Activated naive CD8-positive, alpha-beta T cell treated with anti-CD3 and anti-CD28 coated beads, Interleukin-2, amount 50 U/mL, for 16 hours (primary cell): ENCODE measurements at places on chromosomes 3 and 15.

- DNase-seq = no peak
Observed at GRCh38 chr3:30632065-30632464, 25.7 kb downstream of the TGFBR2 start.

GRCh38 chr3:160449636-160450598 is at the start of gene TRIM59:
TRIM59 (minus strand) TSS chr3:160449786; CDS start chr3:160439183, 10,603 bp downstream.
- DNase-seq = peak; percentile 92

DNA sequence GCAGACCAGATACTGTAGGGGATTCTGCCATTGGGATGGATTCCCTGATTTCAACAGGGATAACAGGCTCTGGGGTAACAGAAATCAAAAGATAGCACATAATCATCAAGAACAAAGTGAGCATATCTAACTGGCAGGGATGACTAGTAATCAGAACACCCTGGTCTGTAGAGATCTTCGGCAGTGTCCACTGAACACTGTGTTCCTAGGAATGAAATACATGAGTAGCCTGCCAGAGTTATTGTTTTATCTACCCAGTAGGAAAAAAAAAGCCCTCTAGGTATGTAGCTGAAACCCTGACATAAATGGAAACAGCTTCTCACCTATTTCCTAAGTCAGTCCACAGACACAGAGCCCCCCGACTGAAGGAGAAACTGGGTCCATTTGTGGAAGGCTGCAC is 340.3 kb upstream of the ZNF385D start:
- DNase-seq = no peak

- peak; percentile 36 for DNase-seq
Observed at GRCh38 chr3:138935863-138936740, 10.8 kb downstream of the FOXL2 start.

- DNase-seq = no peak
Observed at GRCh38 chr3:138369151-138369900, 20.9 kb downstream of the MRAS start.

DNA sequence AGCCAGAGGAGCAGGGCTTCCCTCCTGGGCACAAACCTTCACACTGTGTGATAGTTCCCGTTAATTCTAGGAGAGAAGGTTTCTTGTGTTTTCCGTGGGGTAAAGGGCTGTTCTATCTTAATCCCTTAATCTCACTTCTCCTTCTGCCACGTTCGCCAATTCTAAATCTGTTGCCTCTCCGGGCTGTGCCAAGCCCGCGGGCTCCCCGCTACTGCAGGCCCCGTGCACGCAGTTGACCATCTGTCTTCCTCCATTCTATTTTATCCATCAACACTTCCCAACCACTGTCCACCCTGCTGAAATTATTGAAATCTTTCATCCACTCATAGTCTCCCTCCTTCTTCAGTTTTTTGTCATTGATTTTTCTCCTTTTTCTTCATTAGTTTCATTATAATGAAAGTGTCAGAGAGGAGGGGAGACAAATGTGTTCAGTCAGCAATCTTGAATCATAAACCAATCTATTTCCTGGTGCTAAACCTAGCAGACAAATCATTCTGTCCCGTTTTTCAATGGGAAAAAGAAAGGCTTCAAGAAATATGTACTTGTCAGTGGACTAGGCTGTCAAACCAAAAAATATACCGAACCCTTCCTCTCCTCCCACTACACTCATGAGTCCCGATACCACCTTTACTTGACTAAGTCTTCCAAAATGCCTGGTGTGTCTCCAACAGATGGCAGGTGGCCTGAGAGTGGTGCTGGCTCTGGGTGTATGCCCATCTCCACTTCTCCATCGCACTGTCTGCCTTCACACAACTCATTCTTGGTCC is 39.6 kb downstream of the SLCO2A1 start:
- DNase-seq = no peak

DNA sequence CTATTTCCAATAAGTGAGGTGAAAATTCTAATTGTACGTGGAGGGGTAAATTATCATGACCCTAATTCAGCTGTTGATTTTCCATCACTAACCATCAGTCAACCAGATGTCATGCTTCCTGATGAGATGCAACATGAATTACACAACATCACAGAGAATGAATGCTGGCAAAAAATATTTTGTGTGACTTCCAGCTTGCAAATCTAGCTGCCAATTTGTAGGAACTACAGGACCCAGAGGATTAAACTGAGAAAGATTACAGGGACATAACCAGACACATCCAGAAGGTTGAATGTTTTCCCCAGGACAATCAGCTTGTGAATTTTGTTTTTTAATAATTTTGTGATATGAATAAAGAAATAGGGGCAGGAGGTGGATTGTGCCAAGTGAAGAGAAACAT is 349.0 kb upstream of the ATP10A start:
- DNase-seq = no peak

DNA sequence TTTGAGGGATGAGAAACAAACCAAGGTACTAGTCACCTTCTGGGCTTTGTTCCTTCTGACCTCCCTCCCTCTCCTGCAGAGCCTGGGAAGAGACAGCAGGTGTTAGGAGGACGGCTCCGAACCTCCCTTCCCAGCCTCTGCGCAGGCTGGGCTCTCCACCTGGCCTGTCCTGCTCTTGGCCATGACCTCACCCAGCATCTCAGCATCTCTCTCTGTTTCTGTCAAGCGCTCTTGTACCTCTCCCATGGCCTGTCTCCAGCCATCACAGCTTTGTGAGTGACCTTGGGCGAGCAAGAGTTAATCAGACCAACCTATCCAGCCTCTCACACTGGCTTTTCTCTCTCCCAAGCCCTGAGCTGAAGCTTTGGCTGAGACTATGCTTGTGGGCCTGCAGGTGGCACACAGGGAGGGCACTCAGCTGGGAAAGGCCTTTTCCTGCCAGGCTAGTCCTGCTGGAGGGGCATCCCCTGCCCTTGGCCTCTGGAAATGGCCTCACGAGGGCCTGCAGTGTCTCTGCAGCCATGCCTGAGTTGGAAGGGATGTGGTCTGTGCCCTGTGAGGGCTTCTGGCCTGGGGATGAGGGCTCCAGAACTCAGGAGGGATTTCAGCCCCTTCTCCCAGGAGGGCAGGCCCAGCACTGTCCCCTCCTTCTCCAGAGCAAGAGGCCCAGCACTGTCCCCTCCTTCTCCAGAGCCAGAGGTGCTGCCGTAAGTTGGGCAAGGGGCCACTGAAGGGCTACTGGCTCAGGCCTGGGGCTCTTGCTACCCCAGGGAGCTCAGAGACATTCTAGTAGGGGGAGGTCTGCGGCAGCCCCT is 2.1 kb downstream of the CHST13 start:
- DNase-seq = no peak

DNA sequence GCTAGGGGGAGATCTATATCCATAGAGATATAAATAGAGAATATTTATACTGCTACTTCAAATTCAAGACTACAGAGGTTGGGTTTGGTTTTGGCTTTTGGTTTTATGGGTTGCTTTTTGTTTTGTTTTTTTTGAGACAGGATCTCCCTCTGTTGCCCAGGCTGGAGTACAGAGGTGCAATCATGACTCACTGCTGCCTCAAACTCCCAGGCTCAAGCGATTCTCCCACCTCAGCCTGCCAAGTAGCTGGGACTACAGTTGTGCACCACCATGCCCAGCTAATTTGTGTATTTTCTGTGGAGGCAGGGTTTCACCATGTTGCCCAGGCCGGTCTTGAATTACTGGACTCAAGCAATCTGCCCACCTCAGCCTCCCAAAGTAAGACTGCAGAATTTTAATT is 3.9 kb upstream of the UBL7 start:
- DNase-seq = no peak

- DNase-seq = no peak
Observed at GRCh38 chr15:81882504-81882903, 163.3 kb downstream of the MEX3B start.

GRCh38 chr3:147089286-147089685 is 317.1 kb downstream of the ZIC4 start:
- DNase-seq = no peak

DNA sequence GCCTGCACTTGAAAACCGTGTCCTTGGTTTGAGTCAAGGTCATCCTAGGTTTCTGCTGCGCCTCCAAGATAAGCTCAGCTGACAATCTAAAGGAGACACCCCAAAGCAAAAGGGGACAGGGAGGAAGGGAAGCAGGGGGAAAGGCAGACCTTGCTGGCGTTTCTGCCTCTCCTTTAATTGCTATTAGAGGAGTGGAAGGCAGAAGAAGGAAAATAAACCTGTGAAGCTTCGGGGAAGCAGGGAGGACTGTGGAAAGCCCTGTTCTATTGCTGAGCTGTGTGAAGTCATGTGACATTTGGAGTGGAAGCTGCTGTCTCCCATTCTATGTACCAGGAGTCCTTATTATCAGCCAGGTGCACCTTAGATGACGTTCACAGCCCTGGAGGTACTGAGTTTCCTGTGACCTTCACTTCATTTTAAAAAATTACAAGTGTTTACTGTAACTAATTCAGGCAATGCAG is 21.5 kb upstream of the CHD2 start:
- DNase-seq = no peak

DNA sequence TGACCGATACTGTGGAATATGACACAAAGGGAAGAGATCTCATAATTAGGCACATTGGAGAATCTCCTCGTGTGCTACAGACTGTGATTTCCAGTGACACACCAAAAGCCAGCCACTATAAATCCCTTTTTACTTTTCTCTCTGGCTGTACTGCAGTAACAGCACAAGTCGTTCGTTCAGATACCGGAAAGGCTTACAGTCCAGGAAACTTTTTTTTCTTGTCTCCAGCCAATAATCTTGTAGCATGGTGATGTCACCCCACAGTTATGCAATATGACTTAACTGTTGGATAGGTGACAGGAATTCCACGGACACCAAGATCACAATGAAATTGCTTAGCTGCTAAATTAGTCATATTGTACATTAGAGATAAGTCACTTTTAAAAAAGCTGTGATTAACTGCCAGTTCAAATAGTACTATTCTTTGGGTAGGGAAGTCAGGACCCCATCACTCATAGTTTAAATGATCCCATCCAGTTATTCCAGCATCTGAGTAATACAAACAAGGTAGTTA is 36.3 kb upstream of the TSC22D2 start:
- no peak for DNase-seq

DNA sequence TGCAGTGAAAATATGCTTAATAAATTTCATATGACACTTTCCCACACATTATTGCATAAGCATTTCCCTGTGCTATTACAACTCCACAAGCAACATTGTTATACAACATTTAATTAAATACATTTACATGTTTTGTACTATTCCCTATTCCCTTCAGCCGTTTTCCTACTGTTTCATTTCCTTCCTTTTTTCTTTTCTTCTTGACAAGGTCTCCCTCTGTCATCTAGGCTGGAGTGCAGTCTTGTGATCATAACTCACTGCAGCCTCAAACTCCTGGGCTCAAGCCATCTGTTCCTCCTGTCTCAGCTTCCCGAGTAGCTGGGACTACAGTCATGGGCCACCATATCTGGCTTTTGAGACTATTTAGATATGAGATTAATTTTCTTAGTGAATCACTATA is 254.7 kb downstream of the NFKBIZ start:
- no peak for DNase-seq

GRCh38 chr3:159855599-159856346 is 132.9 kb upstream of the IL12A start:
- no peak for DNase-seq

DNA sequence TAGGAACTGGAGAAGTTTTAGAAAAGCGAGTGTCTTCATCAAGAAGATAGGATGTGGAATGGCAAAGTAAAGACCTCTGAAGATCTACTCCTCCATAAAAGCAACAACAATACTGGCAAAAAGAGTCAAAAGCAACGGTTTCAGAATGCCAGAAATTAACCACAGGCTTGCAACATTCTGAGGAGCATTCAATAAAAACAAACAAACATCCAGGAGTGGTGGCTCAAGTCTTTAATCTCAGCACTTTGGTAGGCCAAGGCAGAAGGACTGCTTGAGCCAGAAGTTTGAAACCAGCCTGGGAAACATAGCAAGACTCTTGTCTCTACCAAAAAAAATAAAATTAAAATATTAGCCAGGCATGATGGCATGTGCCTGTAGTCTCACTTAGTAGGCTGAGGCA is 143.2 kb upstream of the HACD2 start:
- DNase-seq = no peak

DNA sequence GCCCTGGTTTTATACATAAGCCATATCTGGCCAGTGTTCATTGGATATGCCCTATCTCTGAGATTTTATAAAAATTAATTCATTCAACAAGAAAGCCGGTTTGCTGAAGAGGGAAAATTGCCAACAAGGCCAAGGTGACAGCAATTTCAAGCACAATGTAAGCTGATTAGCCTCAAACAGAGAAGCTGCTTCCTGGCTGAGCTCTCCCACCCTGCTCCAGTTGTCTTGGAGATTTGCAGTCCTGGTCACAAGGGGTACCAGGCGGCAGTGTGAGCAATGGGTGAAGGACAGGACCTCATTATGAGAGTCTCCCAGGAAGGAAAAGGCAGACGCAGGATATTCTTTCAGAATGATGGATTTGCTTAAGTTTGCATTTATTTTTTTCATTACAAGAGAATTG is 5.4 kb upstream of the THSD4 start:
- DNase-seq = no peak

DNA sequence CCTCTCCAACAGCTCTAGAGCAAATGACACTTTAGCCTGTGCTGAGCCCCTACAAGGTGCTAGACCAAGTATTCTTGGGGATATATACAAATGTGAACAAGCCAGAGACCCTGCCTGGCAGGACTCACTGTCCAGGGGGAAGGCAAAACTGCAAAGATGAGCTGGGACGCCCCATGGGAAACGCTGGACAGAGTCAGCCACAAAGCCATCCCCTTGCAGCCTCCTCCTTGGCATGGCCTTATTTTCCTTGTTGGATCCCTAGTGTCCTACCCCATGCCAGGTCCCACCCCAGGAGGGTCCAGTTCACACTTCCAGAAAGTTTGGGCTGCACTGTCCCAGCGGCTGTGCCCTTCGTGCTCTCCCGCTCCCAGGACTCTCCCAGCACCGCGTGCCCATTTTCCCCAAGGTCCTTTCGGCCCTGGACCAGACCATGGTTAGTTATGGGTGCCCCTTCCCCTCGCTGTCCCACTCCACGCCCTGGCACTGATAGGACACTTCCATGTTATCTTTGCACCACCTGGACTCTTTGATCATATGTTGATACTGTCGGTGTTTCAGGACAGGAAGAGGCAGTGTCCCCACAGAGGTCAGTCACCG is 5.8 kb upstream of the NRROS start:
- DNase-seq = no peak

- no peak for DNase-seq
Observed at GRCh38 chr15:37125143-37125542, 24.8 kb upstream of the MEIS2 start.

GRCh38 chr3:144119633-144120032 is 148.0 kb downstream of the DIPK2A start:
- DNase-seq = no peak

- DNase-seq = no peak
Observed at GRCh38 chr3:21330293-21330692, 420.7 kb downstream of the ZNF385D start.

DNA sequence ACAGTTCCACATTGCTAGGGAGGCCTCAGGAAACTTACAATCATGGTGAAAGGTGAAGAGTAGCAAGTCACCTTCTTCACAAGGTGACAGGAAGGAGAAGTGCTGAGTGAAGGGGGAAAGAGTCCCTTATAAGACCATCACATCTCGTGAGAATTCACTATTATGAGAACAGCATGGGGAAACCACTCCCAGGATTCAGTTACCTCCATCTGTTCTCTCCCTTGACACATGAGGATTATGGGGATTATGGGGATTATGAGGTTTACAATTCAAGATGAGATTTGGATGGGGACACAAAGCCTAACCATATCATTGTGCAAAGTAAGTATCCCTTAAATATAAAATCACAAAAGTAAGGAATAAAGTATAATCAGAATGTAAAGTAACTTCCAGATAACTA is 375.9 kb upstream of the NAALADL2 start:
- no peak for DNase-seq

GRCh38 chr3:186880406-186880805 is 37.9 kb downstream of the ADIPOQ start:
- no peak for DNase-seq
